Neural progenitor cell (in vitro differentiated cells): ENCODE measurements at places on chromosomes 3 and 15. TPM values are rescaled to one million over a fixed set of nuclear protein-coding genes. Genes with fewer than 3 reads are reported as not detected.

Gene PTH1R
- total RNA-seq = 0.43 TPM in 1 of 2 replicates, not detected in the other

Gene FBXW12
- 0.82 and 1.4 TPM in 2 replicates for total RNA-seq

Gene GREM1
- 2.9 and 4.4 TPM in 2 replicates for total RNA-seq

Gene SMAD6
- 3.4 and 9.4 TPM in 2 replicates for total RNA-seq

Gene FYCO1
- 6.8 and 11.4 TPM in 2 replicates for total RNA-seq

Gene SLC28A1
- total RNA-seq = not detected in 2 replicates

Gene GOLGA8T
- total RNA-seq = not detected in 2 replicates

Gene SLC12A1
- total RNA-seq = 0.19 TPM in 1 of 2 replicates, not detected in the other

Gene LRRIQ4
- not detected in 2 replicates for total RNA-seq

Gene ZNF280D
- total RNA-seq = 3.1 and 9.9 TPM in 2 replicates

Gene ALPK3
- 5.4 and 9.5 TPM in 2 replicates for total RNA-seq

Gene HGD
- 0.28 TPM in 1 of 2 replicates, not detected in the other for total RNA-seq

Gene FOXB1
- 7.3 and 9.6 TPM in 2 replicates for total RNA-seq

Gene PPCDC
- total RNA-seq = 15.8 and 38.6 TPM in 2 replicates

Gene UCN2
- 0.34 TPM in 1 of 2 replicates, not detected in the other for total RNA-seq

Gene TMEM212
- total RNA-seq = not detected in 2 replicates

Gene LIPH
- total RNA-seq = 0.03 TPM in 1 of 2 replicates, not detected in the other

Gene CCR8
- total RNA-seq = not detected in 2 replicates

Gene WHAMM
- total RNA-seq = 1.9 and 3.1 TPM in 2 replicates

Gene NR1I2
- total RNA-seq = 0.22 and 0.69 TPM in 2 replicates

Gene KBTBD13
- not detected in 2 replicates for total RNA-seq

Gene SLCO3A1
- 4.8 and 6.6 TPM in 2 replicates for total RNA-seq

Gene PLSCR5
- total RNA-seq = not detected in 2 replicates

Gene SKOR1
- 0.09 and 0.51 TPM in 2 replicates for total RNA-seq

Gene C3orf70
- total RNA-seq = 4.7 and 4.8 TPM in 2 replicates

Gene LCTL
- 17.2 and 19.2 TPM in 2 replicates for total RNA-seq

Gene GP5
- total RNA-seq = 0.03 TPM in 1 of 2 replicates, not detected in the other

Gene HDAC11
- total RNA-seq = 4.8 and 12.6 TPM in 2 replicates

Gene LXN
- total RNA-seq = 20.7 and 25.9 TPM in 2 replicates

Gene ITIH1
- total RNA-seq = not detected in 2 replicates

Gene C3orf20
- total RNA-seq = not detected in 2 replicates

Gene CEP19
- 7.0 and 7.7 TPM in 2 replicates for total RNA-seq

Gene CLDN1
- total RNA-seq = 0.24 and 0.34 TPM in 2 replicates

Gene ADIPOQ
- total RNA-seq = not detected in 2 replicates

Gene ATRIP
- 8.3 and 11.8 TPM in 2 replicates for total RNA-seq

Gene DUOXA1
- total RNA-seq = not detected in 2 replicates

Gene TMC3
- total RNA-seq = 0.09 and 0.13 TPM in 2 replicates

Gene STARD5
- total RNA-seq = 7.2 and 8.5 TPM in 2 replicates

Gene GOLGA8Q
- total RNA-seq = not detected in 2 replicates

Gene GRK7
- total RNA-seq = 0.03 TPM in 1 of 2 replicates, not detected in the other

Gene PP2D1
- total RNA-seq = not detected in 2 replicates

Gene ALS2CL
- 0.71 and 1.3 TPM in 2 replicates for total RNA-seq

Gene SMCO1
- total RNA-seq = not detected in 2 replicates

Gene GNAT1
- total RNA-seq = 0.03 TPM in 1 of 2 replicates, not detected in the other

Gene C2CD4A
- not detected in 2 replicates for total RNA-seq

Gene NPAP1
- 0.06 TPM in 1 of 2 replicates, not detected in the other for total RNA-seq

Gene PPP2R3A
- total RNA-seq = 24.1 and 41.5 TPM in 2 replicates

Gene ACVR2B
- 80.4 and 89.5 TPM in 2 replicates for total RNA-seq

Gene ASB14
- not detected in 2 replicates for total RNA-seq

Gene POC1A
- total RNA-seq = 10.3 and 18.7 TPM in 2 replicates

Gene PDCD6IP
- 85.2 and 93.7 TPM in 2 replicates for total RNA-seq

Gene GHSR
- total RNA-seq = not detected in 2 replicates
